Stimulated activated CD4-positive, alpha-beta T cell treated with anti-CD3 and anti-CD28 coated beads, Interleukin-4, amount 100 ng/mL, for 1 hour (primary cell): ENCODE measurements at places on chromosomes 16 and 17.

GRCh38 chr17:78979780-78980623 is at the start of gene LGALS3BP:
LGALS3BP (minus strand) TSS chr17:78979923; CDS start chr17:78977191, 2,732 bp downstream.
- DNase-seq = no peak

- no peak for DNase-seq
Observed at GRCh38 chr17:77906377-77906871, 52.1 kb upstream of the TNRC6C start.

DNA sequence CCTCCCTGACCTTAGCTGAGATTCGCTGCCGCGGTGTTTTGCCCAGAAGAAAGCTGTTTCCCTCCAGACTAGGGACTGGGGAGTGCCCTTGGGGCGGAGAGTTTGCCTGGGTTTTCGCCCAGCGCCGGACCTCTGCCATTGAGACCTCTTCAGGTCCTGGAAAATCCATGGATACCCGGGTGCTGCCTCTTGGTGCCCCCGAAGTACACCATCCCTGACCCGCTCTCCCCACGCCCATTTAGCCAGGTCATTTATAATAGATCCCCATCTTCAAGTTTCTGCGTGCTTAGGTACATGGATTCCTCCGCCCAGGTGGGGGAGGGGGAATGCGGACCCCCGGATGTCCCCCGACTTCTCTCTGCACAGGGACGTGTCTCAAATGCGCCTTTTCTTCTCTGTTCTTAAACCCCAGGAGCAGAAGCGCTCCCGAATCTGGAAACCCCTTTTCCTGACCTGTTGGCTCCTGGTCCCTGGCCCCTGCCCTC is 15.0 kb upstream of the CBX8 start:
- DNase-seq = no peak

DNA sequence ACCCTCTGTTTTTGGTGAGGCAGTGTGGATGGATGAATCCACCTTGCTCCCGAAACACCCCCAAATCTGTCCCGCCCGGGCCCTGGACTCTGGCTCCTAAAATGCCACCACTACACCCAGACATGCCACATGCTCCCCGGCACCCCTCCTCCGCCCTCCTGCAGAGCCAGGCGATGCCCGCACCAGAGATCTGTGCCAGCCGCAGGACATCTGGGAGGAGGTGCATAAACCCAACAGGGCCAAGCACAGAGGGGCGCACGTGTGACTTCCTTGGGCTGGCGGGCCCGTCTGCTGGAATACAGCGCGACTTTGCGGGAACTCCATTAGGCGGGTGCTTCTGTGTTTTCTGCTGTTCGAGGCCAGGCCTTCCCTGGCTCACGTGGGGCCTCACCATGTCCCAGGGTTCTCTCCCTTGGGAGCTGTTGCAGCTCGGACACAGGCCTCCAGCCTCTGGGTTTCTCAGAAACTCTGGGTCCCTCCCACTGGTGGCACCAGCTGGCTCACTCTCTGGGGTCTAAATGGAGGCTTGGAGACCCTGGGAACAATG is 14.1 kb upstream of the ACSF3 start:
- DNase-seq = no peak

DNA sequence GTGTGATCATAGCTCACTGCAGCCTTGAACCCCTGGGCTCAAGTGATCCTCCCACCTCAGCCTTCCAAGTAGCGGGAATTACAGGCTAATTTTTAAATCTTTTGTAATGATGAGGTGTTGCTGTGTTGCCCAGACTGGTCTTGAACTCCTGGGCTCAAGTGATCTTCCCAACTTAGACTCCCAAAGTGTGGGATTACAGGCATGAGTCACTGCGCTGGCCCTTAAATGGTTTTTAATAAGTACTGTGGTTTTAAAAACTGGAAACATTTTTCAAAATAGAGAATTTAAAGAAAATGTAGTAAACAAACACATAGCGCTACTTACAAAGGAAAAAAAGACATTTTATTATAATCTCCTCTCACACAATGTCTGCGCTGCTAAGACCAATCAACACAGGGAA is 32.2 kb downstream of the MARCHF10 start:
- DNase-seq = no peak

DNA sequence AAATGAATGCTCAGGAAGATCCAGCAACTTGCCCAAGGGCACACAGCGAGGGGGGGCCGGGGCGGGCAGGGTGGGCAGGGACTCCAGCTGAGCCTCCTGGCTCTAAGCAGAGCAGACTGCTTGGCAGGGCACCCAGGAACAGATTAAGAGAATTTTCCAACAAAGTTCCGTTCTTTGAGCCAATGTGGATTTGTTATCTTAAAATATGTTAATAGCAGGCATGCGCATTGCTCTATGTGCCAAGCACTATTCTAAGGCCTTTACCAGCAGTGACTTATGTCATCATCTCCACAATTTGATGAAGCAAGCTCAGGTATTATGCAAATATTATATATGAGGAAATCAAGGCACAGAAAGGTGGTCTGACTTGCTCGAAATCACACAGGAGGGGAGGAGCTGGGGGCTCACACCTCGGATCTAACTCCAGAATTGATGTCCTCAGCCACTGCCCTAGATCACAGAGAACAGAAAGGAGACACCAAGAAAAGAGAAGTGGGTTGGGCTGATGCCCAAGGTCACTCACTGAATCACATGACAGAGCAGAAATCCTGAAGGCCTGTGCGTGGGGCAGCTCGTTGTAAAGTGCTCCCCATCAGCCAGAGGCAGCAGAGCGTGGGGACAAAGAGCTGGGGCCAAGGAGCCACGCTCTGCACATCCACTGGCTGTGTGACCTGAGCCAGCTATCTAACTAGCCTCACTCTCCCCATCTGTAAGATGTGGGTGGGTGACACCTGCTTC is 23.2 kb upstream of the MEAK7 start:
- DNase-seq = no peak

- DNase-seq = no peak
Observed at GRCh38 chr17:57625957-57626356, 119.1 kb downstream of the CCDC182 start.

GRCh38 chr16:55700961-55701360 is 45.2 kb downstream of the SLC6A2 start:
- DNase-seq = no peak

DNA sequence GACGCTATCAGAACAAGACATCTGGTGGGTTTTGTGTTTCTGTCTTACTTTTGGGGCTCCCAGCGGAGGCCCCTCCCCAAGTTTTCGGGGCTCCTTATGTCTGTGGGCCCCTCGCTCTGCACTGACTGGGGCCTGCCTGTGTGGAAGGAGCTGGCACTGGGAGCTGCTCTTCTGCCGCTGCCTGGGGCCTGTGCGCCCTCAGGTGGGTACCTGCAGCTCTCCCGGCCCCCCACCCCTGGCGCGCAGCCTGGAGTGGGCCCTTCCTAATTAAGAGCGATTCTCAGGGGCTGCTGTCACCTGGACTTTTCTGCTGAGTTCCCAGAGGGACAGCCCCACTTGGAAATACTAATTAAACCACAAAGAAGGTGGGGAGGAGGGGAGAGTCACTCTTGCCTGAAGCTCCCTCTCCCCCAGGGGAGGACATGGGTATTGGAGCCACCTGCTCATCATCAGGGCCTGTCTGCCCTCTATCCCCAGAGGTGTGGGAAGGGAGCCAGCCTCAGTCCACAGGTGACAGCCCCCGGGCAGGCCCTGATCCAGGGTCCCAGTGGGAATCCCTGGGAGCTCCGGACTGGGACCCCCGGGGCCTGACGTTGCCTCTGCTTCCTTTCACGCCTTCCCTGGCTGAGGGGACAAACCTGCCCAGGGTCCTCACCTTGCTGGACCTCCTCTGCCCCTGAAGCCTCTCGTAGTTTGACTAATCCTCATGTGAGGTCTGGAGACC is 36.5 kb downstream of the GSE1 start:
- DNase-seq = no peak
